ENCODE measurements at places on chromosomes 6 and 20.

DNA sequence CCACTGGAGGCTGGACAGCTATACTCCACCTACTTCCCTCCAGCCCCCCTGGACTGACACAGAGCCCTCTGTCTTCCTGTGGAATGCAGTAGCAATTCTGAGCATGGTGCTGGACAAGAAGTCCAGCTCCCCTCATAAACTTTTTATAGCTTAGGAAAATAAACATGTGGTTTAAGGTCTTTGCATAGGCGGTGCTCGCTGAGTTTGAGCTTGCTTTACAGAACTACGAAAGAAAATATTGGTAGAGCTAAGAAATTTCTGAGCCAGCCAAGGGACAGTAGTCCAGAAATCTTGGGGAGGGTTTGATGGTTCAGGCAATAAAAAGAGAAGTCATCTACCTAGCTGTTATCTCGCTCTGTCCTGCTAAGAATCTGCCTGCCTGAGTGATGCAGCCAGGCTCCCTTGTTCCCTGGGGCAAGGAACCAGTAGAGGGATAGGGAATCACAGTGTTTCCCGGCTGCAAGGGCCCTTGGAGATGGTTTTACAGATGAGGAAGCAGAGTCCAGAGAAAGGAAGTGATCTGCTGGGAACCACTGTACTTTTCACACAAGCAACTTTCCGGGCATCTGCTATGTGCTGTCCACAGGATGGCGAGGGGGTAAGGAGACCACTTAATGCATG lies 343.4 kb downstream of the CDC5L start:
- DNase-seq: no peak

DNA sequence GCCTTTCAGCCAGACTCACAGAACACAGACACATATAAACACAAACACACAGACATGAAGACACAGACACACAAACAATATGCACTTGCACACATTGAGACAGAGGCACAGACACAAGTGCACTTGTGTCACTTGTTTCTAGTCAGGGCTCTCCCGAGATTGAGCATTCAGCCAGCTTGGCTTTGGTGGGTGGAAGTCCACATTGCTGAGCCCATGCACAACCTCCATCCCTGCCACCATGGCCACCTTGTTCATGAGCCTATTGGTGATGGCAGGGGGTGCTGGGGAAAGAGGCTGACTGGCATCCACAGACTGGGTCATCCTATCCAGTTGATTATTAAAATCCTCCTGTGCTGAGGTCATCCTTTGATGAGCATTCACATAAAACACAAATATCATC lies 11.5 kb upstream of the CST7 start:
- no peak for DNase-seq

DNA sequence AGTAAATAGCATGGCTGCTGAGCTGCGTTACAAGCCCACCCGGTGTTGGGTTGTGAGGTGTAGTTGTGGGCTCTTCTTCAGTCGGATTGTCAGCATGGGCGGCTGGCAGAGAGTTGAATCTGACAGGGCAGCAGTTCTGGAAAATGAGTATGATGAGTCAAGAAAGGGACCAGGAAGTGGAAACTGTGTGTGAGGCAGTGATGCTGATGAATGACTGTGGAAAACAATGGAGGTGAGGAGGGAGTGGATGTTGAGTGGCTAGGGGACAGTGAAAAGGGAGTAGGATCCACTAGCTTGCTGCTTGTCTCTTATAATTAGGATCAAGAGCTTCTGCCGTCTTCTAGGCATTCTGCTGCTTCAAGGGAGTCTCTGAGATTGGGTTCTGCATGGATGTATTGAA lies 154.3 kb downstream of the ESR1 start:
- DNase-seq: no peak

DNA sequence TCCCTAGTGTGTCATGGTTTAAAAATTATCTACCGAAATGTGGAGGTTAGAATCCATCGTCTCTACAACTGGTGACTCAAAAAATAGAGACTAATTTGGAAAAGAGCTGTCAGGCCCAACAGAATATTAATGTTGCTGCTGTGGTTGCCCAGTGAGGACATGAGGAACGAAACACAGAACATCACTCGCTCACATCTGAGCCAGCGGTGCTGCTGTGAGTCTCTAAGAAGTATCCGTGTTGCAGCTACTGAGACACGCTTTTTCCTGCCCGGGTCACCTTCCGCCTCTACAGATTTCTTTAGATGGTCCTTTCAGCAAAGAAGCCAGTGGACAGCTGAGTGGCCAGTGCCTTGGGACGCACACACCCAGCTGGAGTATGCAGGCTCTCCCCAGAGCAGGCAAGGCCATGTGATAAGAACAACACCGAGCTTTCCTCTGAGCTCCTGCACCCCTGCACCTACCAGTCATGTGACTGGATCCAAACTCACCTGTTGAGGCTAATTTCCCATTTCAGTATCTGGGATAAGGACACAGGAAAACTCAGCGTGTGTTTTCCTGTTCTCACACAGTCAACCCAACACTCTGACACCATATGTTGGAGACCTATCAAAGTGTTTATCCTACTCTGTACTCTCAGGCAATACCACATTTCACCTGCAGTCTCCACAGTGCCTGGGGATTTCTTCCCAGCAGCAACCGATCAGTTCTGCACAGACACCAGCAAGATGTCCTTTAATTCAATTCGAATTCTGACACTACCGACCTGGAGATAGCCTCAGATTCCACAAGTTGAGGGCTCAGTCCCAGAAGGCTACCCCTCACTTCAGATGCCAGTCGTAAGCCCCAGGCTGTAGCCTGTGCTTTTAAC lies 119.0 kb upstream of the RPS6KA2 start:
- no peak for DNase-seq

GRCh38 chr6:111274593-111275217 lies 187.4 kb downstream of the SLC16A10 start:
- DNase-seq: no peak

DNA sequence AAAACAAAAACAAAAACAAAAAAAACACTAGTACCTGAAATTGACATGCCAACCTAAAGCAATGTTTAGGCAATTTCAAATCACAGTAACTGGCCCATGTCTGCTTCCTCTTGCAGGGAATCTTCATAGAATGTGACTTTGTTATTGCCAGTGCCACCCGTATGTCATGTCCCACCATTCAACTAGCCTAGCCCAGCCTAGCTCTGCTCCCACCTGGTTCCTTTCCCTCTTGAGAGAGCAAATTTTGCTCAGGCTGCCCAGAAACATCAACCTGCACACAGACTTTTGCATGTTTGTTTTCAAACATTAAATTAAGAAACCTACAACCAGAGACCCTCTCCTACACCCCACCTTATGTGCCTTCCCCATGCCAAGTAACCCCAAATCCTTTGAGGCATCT lies 124.8 kb upstream of the SLC2A12 start:
- no peak for DNase-seq

DNA sequence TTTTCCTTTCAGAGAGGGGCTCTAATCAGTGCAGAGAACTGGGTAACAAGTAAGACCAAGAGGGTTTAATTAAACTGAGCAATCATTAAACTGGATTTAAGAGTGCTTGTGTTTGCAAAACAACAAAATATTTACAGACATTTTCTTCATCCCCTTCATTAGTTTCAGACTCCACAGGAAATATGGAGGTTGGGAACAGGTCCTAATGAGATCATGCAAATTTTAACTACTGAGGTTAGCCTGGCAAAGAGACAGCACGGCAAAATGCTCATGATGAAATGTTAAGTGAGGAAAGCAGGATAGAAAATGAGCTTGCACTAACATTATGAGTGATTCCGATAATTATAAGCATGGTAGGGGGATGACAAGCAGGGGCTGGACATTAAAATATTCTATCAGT lies 268.9 kb downstream of the PTPRT start:
- no peak for DNase-seq

DNA sequence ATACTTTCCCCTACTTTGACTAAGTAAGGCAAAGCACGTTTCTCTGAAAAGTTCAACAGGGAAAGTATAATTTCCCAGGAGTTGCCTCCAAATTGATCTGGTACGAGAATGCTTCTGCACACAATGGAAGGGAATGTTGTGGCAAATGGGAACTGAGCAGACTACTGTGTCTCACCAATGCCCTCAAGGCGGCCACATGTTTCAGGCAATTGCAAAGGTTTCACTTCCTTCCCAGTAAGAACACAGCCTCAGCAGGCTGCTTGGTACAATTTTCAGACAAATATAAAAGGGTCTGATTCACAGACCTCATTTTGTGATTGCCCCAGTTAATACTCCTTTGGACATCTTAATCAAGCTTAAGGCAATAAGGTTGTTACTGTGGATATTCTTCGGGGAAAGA lies 71.2 kb downstream of the KIAA0319 start:
- DNase-seq: no peak

DNA sequence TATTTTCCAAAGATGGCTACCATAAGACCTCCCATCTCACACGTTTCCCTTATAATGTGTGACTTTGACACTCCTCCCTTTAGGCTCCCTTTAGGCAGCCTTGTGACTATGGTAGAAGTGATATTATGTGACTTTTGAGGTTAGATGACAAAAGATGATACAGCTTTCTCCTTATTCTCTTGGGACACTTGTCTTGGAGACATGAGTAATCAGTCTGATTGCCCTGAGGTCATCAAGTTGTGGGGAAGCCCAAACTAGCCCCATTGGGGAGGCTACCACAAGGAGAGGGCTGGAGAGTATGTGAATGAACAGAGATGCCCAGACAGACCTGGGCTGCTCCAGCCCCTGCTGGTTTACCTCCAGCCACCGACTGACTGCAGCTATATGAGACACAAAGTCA lies 10.6 kb upstream of the DLK2 start:
- DNase-seq: no peak

DNA sequence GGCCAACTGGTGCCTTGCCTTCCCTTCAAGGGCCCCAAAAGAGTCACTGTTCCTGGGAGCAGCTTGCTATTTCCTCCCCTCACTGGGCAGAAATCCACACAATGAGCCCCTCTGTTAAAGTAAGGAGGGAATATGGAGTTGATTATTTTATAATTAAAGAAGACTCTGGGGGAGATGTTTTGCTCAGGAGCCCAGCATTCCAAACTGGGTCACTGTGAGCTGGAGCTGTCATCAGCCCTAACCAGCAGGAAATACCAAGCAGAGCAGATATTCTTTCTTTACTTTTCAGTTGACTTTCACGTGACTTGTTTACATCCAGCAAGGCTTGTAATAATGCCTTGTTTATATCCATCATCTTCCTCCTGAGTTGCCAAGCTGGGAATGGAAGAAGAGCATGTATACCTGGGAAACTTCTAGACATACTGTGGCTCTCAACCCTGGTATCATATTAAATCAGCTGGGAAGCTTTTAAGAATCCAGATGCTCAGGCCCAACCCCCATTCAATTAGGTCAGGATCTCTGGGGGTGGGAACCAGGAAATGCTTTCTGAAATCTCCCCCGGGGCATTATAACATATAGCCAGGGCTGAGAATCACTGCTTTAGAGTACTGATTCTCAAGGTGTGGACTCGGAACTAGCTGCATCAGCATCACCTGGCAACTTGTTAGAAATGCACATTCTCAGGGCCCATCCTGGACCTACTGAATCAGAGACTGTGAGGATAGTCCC lies 175.6 kb upstream of the MYLIP start:
- DNase-seq: no peak

DNA sequence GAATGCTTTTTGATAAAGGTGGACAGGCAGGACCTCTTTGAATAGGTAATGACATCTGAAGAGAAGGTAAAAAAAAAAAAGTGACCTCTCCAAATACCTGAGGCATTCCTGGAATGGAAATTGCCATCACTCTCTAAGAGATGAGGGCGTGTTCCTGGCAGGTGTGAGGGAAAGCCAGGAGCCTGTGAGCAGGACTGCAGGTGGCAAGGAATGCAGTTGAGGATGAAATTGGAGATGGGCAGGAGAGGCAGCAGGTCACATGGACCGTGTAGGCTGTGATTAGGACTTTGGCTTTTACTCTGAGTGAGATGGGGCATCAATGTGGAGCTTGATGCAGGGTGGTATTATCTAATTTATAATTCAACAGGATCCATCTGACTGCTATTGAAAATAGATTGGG lies 227.4 kb downstream of the LRFN2 start:
- no peak for DNase-seq

DNA sequence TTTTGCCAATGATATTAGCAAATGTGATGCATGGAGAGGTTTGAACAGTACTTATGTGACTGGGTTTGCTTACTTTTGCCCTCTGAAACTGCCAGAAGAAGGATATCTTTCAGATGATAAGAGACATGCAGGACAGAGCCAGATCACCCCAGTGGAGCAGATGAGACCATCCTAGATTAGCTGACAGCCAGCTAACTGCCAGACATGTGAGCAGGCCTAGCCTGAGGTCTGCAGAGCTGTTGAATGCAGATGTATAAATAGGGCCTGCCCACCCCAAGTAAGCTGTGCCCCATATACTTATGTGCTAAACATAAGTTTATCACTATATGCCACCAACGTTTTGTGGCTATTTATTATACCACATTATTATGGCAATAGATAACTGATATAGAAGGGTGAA lies 5.9 kb downstream of the ZSCAN31 start:
- no peak for DNase-seq

GRCh38 chr6:5379647-5380242 lies 118.4 kb downstream of the FARS2 start:
- DNase-seq: no peak

DNA sequence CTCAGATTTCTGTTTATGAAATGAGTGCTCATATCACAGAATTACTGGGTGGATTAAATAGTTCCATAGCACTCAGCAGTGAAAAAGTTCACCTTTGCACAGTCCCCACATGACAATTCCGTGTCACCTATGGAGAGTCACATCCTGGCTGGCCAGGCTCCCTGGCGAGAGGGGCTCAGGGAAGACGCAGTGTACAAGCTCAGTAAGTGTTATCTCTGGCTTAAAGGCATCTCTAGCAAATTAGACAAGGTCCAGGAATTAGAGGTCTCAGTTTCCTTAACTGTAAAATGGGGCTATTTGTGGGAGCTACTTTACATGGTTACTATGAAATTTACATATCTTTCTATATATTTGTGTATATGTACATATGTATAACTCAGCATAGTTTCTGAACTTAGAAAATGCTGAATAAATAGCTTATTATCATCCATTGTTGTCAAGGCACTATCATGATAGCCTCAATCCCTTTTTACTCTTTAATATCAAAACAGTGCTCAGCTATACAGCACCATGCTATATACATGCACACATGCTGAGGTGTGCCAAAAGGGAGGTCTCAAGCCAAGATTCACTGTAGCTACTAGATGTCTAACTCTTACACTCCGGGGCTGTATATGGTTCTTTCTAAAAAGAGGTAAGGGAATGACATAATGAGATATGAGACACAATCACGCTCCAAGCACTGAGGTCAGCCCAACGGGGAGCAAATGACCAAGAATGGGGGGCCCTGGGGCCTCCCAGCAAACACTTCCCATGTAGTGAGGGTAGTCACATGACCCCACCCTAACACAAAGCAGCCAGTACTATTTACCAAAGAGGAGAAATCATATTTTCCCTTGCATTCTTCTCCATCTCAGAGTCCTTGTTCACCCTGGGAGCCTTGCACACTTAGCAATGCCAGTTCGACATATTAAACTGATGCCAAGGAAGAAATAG lies 59.4 kb downstream of the SLC22A23 start:
- DNase-seq: no peak

DNA sequence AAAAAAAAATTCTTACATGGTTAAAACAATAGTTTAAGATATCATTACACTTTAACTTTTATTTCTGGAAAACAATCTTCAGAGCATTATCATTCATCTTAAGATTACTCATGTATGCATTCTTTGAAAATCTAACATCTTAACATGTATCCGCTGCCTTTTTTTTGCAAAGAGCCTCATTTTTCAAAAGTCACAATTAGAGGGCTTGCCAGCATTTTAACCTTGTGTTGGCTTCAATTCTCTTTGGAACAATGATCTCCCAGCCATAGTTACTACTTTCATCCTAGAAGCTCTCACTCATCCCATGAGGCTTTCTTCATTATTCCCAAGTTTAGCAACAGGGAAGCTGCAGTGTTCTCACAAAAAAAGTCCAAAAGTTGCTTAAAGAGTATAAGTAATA lies 330.8 kb downstream of the BCKDHB start:
- no peak for DNase-seq
